ENCODE measurements at places on chromosomes 3 and 15.

DNA sequence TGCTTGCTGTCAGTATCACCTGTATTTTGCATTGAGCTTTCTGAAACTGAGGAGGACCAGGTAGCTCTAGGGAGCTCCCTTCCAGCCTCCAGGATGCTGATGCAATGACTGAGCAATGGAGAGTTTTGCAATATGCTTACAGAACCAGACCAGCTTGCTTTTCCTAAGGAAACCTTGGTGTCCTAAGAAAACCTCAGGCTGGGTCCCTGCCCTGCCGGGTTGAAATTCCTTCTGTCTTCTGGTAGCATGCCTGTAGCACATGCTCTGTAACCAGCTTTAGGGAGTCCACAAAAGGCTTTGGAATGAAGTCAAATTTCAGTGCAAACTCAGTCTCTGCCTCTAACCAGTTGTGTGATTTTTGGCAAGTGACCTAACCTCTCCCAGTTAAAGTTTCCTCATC, 65.8 kb upstream of the GSK3B start:
- DNase-seq, result no peak

DNA sequence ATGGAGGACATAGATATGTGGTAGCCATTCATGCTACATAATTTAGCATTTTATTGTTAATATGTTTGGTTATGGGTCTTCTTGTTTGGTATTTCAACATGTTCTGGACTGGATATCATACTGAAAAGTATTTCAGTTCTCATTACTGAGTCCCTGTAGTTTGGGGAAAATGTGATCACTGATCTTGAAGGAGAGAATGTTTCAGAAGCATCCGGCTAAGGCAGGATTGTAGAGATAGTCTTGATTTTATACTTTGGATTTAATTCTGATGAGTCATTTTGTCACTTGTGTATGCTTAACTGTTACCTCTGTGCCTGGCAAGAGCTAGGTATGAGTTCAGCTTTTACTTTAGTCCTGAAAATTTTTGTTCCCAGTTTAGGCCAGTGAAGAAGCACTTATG, 7.1 kb downstream of the CHD2 start:
- DNase-seq, result no peak

DNA sequence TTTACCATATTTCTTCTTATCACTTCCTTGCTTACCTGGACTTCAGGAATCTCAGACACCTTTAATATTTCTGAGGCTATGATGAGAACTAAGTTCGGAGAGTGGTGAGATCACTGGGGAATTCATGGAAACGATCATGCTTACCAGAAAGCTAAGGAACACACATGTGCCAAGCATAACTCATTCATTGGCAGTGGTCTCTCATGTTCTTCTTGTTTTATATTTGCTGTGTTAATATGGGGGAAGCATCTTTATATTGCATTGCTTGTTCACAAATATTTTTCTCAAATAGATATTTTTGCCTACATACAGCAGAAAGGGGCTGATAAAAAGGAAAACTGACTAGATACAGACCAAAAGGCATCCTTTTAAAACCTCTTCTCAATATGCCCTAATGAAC, 55.8 kb downstream of the COL6A6 start:
- no peak for DNase-seq

GRCh38 chr15:59237924-59238331, 31.3 kb downstream of the LDHAL6B start:
- DNase-seq, result no peak

- DNase-seq, result no peak
Observed at GRCh38 chr3:9119331-9119730, 130.1 kb downstream of the SRGAP3 start.

DNA sequence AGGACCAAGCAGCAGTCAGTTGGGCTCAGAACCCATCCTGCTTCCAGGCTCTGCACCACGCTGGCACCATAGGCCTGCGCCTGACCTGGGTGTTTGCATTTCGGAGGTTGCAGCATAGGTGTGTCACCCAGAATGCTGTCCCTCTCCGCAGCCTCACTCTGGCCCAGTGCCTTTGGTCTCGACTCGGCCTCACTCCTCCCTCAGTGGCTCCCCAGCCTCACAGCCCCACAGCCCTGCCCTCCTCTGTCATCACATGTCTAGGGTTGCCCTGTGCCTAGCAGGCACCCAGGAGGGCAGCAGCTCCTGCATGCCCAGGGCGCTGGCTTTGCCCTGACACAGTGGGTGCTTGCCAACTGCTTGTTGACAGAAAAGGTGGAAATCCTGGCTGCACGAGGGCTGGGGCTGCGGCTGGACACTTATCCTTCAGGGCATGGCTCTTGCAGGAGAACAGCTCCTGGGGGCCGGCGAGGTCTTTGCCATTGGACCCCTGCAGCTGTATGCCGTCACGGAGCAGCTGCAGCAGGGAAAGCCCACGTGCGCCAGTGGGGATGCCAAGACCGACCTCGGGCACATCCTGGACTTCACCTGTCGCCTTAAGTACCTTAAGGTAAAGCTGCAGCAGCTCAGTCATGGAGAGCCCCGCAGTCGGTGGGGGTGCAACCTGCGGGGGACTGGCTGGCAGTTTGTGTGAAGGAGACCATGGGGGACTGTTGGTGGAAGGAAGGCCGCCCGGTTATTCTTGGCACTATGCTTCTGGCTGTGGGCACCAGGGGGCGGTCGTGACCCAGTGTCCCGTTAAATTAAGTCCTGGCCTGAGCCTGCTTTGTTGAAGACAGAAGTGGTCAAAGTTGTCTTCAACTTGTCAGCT, 16.2 kb downstream of the NISCH start:
- no peak for DNase-seq

- DNase-seq, result no peak
Observed at GRCh38 chr3:57689367-57690053, 3.4 kb downstream of the DENND6A start.

DNA sequence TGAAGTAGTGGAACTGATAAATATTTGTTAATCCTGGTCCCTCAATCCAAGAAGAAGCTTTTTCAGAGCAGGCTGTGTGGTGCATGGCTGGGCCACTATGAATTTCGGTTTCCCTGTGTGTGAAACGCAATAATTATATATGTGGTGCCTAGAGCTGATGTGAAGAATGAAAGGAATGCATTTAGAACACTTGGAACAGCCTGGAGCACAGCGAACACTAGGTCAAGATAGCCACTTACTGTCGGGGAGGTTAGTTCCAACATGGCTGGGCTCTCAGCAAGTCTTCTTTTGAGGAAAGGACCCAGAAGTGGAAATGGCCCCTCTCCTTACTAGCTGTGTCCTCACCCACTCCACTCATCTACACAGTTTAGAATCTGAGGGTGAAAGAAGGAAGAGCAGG, 245.7 kb downstream of the FHIT start:
- DNase-seq, result no peak

DNA sequence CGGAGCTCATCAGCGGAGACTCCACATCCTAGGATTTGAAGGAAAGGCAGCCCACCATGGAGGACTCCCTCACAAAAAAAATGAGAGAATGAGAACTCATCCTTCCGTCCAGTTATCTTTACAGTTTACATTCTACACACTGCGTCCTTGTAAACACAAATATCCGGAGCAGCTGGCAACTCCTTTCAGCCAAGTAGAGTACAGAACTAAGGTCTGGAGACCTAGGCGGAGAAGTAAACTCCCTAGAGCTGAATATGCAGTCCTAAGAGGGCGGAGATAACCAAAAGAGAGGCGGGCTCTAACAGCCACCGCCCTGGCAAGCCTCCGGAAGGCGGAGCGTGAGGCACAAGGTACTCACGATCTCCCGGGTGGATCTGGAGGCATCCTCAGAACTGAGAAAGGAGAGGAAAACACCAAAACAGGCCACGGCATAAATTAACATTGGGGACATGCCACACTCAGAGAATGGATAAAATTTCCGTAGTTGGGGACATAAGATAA, 924 bp upstream of the SIN3A start:
- peak; percentile 57 for DNase-seq

- no peak for DNase-seq
Observed at GRCh38 chr15:56207092-56207491, 36.6 kb downstream of the RFX7 start.

DNA sequence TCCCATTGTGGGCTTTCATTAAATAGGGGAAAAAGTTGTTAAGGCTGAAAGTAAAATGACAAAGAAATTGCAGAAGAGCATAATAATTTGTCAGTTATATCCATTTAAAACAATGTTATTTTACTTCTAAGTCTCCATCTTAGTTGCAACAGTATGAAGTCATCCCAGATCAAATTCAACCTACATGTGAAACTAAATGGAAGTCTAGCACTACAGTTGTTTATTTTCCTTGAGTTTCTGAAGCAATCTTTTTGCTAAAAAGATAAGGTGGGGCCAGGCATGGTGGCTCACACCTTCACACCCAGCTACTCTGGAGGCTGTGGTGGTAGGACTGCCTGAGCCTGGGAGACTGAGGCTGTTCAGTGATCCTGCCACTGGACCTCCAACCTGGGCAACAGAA, 80.2 kb downstream of the DPH6 start:
- DNase-seq, result no peak

- no peak for DNase-seq
Observed at GRCh38 chr15:67038736-67039135, 26.7 kb upstream of the SMAD3 start.

DNA sequence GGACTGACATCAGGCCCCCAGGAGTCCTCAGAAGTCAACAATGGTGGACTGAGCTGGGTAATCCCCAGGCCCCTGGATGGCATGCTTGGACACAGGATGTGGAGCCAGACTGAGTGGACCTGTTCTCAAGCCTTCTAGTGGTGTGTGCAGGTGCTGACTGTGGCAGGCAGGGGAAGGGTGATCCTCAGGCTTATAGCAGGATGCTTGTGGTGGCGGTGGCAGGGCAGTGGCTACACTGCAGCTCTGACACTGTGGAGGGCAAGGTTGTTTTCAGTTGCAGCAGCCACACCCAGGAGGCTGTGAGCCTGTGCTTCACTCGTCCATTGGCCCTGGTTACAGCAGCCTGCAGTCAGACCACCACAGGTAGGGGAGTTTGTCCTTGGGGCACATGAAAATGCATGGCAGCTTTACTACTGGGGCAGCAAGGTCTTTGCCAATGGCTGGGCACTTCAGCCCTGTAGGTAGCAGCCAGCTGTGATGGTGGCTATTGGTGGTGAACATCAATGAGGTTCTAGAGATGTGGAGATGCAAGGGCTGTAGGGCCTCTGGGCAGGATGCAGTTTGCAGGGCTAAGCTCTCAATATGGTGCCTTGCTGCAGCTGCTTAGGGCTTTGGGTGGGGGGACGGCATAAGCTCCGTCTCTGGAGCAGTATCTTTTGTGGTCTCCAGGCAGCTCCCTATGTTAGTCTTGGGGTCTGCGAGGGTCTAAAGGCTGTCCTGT, 17.5 kb upstream of the MYO5A start:
- DNase-seq, result no peak

DNA sequence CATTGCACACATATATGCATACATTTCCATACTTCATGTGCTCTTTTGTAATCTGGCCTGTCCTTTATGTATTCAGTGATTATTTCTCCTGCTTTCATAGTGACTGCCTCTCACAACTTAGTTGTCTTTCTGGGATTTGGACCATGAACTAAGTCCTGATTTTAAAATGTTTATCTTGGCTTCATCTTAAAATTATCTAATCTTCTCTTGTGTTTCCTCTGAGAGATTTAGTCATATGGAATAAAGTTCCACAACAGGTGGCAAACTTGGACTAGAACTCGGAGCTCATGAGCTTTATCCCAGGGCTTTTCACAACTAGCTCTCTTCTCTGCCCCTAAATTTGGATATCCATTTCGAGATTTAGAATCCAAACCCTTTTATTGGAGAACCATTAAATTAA, 44.3 kb downstream of the U2SURP start:
- no peak for DNase-seq

DNA sequence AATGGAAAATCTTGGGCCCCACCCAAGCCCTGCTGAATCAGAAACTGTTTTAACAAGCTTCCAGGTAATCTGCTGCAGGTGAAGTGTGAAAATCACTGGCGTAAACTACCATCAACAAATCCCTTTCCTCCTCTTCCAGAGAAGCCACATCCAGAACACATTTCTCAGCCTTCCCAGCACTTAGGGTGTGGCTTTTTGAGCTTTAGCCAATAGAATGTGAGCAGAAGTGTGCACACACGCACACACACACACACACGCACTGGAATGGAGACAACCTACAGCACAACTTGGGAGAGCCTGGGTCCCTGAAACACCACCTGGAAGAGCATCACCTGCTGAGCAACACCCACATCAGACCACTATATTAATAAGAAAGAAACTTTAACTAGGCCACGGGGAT, 98.6 kb downstream of the OSBPL10 start:
- no peak for DNase-seq

DNA sequence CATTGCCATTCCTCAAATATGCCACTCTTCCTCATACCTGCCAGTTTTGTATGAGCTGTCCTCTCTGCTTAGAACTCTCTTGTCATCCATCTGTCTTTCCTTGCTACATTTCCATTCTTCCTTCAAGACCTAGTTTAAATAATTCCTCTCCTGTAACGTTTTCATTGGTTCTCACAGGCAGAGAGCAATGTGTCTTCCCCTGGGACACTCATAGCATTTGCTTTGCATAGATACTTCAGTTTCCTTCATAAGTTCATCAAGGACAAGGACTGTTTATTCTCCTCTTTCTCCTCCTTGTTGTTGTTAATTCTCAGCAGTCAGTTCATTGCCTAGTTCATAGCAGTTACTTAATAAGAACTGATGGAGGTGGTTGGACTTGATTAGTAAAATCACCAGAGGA, 10.5 kb downstream of the NR2C2 start:
- DNase-seq, result no peak

DNA sequence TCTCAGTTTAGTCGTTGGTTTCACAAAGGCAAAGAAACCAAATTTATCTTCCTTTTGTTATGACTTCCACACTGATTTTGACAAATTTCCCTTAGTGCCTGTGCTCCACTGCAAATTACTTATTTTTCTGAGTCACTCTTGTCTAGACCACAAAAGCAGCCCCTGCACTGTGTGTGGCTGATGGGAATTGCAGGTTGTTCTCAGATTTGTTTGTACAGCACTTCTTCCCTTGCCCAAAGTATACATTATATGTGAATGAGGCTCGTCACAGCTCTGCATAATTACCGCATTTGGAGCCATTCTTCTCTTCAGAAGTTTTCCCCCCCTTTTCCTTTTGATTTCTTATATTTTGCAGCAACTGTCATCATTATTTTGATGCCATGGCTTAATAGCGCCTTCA, 354.2 kb upstream of the IL12A start:
- DNase-seq, result no peak

DNA sequence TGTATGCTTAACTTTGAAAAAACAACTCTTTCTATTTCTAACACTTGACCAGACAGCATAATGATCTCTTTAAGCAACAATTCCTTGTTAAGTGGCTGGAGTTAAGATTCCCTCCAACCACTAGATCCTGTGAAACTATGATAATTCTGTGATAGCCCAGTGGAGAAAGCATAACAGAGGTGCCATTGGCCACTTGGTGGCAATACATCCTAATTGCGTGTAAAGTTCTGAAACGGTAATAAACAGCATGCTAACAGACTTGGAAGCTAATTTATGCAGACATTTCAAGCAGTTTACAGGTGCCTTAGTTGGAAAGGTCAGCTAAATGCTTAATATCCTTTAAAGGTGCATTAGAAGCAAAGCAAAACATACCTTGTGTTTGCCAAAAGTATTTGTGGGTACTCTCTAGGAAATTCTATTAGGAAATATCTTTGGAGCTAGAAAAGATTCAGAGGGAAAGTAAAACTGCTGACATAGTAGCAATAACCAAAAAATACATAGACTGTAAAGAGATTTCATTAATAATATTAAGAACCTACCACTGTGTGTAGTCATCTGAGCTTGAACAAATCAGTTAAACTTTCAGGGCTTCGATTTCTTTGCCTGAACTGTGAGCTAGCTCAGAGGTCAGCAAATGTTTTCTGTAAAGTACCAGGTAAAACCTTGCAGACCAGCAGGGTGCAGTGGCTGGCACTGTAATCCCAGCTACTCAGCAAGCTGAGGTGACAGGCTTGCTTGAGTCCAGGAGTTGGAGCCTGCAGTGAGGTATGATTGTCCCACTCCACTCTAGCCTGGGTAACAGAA, 19.0 kb upstream of the CSTA start:
- no peak for DNase-seq

GRCh38 chr15:92643849-92644815, 11.4 kb downstream of the FAM174B start:
- no peak for DNase-seq

All from activated CD4-positive, alpha-beta T cell treated with anti-CD3 and anti-CD28 coated beads for 24 hours (primary cell).